ENCODE measurements at places on chromosomes 1 and 21.

GRCh38 chr1:155191904-155192303, 15.8 kb downstream of the THBS3 start:
- no peak for DNase-seq

DNA sequence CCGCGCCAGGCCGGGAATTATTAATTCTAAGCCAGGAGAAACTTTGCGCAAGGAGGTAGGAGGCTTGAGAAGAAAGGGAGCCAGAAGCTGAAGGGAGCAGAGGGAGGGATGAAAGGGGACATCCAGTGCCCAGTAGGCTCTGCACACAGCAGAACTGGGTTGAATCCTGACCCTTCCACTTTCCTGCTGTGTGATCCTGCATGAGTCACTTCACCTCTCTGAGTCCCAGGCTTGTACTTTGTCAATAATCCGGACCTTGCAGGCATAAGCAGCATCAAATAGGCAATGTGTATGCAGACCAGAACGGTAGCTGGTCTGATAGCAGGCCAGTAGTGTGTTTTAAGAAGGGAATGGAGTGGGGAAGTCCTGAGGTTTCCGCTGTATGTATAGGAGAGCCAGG, 25.5 kb upstream of the EPB41 start:
- no peak for DNase-seq

DNA sequence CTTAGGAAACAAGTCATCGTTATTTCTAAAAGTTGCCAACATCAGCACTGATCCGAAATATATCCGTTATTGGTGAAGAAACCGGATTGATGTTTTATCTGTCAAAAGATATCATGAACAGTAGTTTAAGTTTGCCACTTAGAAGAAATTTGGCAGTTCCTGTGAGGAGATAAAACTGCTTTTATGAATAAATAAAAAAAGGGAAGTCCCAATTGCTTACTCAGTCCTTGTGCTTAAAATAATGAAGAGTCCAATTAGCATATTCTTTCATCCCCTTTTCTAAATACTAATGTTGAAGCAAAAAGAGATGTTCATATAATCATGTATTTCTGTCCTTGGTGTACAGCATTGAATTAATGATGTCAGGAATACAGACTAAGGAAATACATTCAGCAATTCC, 164.6 kb downstream of the NCAM2 start:
- DNase-seq, result no peak

GRCh38 chr1:109513110-109513710, 3.7 kb upstream of the AMIGO1 start:
- no peak for DNase-seq

DNA sequence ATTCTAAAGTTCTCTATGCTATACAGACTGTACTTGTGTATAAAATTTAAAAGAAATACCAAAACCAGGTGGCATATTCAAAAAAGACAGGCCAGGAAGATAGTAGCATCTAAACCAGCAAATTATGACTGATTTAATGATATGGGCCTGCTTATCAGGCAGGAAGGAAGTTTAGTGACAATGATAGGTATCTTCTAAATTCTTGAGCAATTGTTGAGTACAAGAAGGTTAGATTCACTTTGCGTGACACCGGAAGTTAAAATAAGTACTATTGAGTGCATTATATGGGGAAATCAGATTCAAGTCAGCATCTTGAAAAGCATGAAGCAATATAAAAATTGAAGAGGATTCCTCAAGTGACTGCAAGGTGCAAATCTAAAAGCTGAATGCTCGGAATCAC, 186.8 kb upstream of the RGS18 start:
- DNase-seq, result no peak

DNA sequence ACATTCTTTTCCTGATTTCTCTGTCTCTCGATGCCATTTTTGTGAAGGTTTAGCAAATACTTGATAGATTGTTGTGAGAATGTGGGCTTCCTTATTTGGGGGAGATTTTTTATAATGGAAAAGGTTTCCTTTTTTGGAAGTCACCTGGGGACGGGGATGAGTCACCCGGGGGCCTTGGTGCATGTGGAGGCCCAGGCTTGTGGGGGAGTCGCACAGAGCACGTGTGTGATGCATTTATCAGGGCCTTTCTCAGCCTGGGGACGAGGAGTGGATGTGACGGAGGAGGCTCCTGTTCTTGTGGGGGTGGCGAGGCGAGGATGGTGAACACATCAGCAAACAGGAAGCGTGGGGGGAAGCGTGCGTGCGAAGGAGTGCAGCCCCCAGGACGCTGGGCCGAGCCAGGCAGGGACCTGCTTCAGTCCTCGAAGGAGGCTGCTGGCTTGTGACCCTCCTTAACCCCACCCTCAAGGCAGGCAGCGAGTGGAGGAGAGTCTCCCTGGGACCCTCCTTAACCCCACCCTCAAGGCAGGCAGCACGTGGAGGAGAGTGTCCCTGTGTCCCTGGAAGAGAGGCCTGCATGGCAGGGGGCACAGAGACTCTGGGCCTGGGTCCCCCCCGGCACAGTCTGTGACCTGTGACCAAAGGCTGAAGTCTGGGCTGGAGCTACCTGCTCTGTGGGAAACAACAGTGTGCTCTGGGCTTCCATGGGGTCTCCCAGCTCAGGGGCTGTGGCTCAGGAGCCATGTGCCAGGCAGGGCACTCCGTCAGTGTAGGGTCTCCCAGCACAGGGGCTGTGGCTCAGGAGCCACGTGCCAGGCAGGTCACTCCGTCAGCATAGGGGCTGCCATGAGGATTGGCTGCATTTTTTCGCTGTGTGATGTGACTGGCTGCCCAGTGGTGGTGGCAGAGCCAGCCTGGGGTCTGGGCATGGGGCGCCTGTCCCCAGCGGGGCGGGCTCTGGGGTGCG, 57.2 kb downstream of the AGPAT3 start:
- DNase-seq, result no peak

DNA sequence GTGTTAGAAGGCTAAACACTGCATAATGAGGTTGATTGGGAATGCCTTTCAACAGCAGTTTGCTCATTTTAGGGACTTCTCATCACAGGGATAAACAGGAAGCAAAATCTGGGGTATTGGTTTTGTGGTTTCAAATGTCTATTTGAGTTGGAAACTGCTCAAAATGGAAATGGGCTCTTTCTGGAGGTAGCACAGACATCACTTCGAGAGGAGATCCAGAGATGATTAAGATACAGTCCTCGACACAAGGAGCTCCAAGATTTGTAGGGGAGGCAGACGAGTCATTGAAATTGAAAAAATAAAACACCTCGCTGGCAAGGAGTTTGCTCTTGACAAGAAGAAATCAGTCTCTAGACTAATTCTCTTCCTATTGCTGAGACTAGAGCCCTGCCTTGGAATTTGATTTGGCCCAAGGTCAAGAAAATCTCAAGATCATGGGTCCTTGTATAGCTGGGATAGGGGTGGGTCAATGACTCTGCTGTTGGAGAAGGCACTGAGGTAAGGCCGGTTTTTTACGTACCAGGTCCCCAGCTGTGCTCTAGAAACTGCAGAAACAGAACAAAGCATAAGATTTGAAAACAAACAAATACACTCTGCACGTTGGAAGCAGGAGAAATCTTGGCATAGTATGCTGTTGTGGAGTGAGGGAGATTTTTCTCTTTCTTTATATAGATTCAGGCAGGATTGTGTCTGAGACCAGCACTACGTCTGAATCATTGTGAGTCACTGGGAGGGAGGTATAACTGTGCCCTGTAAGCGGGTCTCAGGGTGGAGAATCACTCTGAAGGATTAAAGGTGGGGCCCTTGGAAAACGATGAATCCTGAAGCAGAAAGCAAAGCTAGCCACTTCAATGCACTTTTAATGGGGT, 17.7 kb upstream of the KLHDC8A start:
- DNase-seq, result no peak

GRCh38 chr1:148166558-148167492, 14.7 kb upstream of the NBPF11 start:
- DNase-seq, result no peak

DNA sequence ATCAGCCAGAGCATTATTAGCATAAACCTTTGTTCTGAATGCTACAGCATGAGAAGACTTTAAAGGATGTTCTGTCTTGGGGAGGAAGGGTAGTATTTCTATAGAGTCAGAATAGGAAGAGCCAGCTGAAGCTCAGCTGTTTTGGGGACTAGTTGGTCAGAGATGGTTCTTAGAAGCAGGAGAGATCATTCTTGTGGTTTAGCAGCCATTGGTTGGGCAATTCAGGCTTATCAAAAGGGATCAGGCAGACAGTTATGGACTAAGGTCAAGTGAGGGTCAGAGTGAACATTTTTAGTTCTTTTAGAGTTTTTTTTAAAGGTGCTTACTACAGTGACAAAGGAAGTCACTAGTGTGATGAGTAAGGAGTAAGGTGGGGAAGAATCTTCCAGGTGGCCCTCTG, 245.5 kb downstream of the RPS6KC1 start:
- DNase-seq, result no peak

DNA sequence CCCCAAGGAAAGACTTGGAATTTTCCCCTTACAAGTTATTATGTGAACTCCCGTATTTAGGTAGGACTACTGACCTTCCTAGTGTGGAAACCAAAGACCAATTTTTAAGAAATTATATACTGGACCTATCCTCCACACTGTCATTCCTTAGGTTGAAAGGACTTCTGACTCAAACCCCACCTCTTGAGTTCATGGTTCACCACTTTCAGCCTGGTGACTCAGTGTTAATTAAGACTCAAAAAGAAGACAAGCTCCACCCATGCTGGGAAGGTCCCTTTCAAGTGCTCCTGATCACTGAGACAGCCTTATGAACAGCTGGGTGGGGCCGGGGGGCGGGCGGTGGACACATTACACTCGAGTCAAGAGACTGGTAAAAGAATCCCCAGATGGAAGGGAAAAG, 113.2 kb downstream of the LRRC53 start:
- DNase-seq, result no peak

DNA sequence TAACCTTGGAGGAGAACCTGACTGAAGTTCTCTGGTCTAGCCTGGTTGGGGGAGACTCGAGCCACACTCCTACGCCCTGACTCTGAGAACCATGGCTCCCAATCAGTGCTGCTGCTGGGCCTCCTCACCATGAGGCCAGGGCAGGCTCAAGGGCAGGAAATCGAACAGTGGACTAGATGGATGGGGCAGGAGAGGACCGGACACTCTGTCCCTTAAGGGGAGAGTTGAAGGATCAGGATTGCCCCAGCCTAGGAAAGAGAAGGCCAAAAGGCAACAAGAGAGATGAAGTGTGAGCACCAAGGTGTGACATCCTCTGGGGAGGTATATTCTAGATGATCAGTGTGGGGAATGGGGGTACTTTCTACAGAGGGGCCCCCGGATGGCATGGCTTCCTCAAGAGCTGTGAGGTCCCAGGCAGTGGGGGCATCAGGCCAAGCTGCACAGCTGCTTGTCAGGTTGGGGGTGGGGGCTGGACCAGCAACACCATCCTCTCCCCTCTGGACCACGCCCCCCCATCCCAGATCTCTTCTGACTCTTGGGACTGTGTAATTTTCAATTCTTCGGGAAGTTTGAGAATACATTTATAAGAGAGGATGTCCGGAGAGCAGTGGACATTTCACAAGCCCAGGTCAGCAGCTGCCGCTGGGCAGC, 34.0 kb downstream of the MX1 start:
- DNase-seq, result no peak

- no peak for DNase-seq
Measured at GRCh38 chr1:193680247-193680923, 494.0 kb upstream of the B3GALT2 start.

- no peak for DNase-seq
Measured at GRCh38 chr1:91513706-91514105, 13.1 kb downstream of the CDC7 start.

DNA sequence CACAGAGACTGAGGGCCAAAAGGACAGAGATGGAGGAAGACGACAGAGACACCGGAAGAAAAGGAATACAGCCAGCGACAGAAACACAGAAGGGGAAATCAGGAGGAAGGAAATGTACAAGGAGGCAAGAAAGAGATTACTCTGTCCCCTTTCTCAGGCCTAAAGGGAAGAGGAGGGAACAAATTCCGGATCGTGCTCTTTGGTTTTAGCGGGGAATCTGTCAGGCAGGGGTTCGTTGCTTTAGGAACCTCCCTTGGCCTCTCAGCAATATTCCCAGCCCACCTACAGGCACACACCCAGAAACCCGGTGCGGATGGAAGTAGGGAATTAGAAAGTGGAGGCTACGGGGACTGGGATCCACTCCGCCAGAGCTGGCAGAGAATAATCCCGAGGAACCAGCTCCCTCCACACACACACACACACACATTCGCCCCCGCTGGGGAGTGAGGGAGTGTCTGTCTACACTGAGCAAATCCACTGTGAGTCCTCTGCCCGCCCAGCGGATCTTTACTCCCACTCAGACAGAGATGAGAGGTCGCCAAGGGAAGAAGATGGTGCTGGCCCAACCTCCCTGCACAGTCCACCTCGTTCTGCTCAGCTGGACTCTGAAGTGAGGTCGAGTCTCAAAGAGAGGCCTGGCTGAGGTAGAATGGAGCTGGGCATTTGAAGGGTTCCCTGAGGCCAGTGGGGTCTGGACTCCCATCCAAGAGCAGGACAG, 5.7 kb downstream of the TAL1 start:
- no peak for DNase-seq

DNA sequence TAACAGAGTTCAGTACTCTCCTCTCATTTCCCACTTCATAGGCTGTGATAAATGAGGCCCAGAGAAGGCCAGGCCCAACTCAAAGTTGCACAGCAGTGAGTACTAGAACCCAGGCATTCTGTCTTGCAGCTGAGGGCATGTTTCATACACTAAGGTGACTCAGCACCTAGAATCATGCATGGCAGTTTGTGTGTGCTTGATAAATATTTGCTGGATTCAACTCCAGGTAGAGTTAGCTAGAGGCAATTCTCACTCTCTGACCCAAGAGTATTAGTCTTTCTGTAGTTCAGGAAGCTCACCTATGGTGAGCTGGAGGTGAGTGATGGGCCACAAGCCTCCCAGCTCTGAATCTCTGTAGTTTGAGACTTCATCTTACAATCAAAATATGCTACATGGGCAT, 10.7 kb downstream of the NKAIN1 start:
- no peak for DNase-seq

- no peak for DNase-seq
Measured at GRCh38 chr1:88284066-88284465, 400.0 kb upstream of the PKN2 start.

GRCh38 chr1:19154876-19155275, 55.2 kb downstream of the UBR4 start:
- DNase-seq, result no peak

DNA sequence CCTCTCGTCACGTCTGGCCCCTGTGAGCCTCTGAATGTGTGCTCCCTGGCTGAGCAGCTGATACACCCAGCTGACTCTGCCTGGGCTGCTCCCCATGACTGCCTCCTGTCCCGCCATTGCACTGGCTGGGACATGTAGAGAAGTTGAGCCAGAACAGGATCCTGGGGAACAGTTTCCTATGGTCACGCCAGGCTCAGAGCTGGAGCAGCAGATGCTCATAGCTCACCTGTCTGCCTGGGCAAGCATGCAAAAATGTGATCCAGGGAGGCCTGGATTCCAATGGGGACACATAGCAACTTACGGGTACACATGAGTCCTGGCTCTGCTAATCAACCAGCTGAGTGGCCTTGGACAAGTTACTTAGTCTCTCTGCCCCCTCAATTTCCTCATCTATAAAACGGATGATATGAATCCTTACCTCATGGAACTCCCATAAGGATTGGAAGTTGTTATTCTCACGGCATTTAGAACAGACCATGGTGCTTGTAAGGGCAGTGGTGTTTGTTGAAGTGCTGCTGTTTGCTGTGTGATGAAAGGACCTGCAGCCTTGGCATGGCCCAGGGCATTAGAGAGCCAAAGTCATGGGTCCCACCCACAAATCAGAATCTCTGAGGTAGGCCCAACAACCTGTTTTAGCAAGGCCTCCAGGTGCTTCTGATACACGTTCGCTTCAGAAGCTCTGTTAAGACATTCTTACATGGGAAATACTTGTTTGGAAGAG, 150.3 kb upstream of the VANGL1 start:
- DNase-seq, result no peak

GRCh38 chr1:196774603-196775002, at the start of gene CFHR3:
Gene CFHR3, plus strand, starts transcription at chr1:196774840. Its CDS starts 47 bp downstream, at chr1:196774887.
- no peak for DNase-seq

- no peak for DNase-seq
Measured at GRCh38 chr1:67815303-67816094, 17.8 kb downstream of the GNG12 start.

Measured in D341Med (cell line).